ENCODE measurements at places on chromosomes 2 and 18.

- DNase-seq, result no peak
Measured at GRCh38 chr18:63697097-63697660, 5.6 kb upstream of the SERPINB11 start.

GRCh38 chr18:24802456-24802855 is 342.0 kb downstream of the HRH4 start:
- no peak for DNase-seq

- peak; percentile 16 for DNase-seq
Measured at GRCh38 chr2:26068602-26069298, 34.9 kb downstream of the RAB10 start.

DNA sequence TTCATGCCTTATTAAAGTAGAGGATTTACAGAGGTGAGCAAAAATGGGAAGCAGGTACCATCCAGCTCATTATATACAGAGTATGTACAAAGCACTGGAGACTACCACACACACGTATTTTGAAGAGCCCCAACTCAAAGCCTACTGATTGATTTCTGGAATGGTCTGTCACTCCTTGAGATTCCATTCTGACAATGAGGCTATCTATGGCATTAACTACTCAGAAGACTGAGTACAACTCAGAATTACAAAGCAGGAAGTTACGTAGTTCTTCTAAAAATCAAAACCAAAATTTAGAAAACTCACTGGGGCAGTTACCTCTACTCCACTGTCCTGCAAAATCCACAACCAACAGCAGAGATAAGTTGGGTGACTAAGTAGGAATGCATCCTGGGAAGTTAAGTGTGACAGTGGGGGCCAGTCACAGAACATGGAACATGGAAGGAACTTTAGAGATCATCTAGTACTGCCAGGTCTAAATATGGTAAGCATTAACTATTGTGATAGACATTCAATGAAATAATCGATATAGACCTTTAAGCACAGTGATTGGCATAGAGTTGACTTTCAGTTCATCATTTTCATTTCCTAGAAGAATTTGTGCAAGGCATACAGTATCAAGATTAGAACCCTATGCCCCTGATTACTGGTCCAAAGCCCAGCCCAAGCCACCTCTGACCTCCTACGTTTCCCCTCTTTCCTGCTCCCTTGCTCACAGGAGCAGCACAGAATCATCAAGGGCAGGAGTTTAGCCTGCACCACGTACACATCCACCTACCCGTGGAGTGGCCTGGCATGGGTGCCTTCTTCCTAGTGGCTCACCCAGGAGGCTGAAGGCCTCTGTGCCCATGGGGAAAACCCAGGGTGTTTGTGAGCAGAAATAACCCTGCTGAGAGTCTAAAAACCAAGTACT is 80.1 kb upstream of the FOSL2 start:
- no peak for DNase-seq

DNA sequence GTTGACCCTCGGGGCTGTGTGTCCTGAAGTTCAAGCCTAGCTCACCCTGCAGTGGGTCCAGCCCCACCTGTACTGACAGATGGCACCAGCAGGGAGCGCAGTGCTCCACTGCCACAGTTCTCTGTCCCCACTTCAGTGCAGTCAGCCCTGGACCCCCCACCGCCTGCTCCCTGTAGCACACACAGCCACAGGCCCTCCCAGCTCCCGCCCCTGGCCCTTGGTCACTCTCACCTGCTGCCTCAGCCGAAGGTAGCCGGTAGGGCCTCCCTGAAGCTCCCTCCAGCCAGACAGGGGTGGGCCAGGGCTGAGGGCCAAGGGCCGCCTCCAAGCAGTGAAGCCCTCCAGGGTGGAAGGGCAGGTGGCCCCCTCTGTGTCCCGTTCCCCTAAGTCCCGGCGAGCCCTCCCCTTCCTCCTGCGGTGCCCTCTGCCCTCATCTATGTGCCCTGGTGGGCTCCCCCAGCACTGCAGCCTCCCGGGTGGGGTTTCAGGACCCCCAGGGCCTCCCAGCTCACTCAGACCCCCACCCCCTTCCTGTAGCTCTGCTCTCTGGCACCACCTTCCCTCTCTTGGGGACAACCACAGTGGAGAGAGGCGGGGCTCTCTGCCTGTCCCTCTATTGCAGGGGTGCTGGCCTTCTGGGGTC is 10.8 kb upstream of the ALPP start:
- no peak for DNase-seq

- DNase-seq, result no peak
Measured at GRCh38 chr18:50465211-50466153, 90.6 kb downstream of the SKA1 start.

DNA sequence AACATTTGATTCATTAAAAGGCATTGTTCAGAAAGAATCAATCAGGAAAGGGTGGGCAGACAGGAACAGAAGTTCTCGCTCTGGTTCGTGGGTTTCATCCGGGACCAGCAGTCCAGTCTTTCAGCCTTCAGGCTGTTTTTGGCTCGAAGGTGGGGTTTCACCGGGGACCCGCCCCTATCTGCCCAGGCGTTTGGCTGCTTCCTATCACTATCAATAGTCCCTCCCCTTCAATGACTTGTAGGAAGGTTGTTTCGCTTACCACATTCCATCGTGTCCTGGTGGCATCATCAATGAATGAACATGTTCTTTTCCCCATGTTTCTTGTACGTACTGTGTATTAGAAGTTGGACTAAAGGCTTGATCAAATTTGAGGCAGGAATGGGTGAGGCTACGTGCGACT is 130.3 kb downstream of the NEDD4L start:
- no peak for DNase-seq

GRCh38 chr18:77046409-77046808 is 86.2 kb downstream of the MBP start:
- DNase-seq, result no peak

DNA sequence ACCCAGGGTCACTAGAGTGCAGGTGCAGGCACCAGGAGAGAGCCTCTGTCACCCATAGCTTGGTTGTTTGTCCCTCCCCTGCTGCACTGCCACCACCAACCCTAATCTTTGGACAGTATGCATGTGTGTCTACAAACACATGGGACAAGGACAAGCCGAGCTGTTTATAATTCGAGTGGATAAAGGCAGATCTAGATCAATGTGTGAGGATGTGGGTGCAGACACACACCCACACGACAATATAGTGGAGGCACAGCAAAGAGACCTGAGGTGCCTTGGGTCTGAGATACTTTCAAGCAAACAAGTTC is 199.2 kb downstream of the TNS1 start:
- DNase-seq, result no peak

DNA sequence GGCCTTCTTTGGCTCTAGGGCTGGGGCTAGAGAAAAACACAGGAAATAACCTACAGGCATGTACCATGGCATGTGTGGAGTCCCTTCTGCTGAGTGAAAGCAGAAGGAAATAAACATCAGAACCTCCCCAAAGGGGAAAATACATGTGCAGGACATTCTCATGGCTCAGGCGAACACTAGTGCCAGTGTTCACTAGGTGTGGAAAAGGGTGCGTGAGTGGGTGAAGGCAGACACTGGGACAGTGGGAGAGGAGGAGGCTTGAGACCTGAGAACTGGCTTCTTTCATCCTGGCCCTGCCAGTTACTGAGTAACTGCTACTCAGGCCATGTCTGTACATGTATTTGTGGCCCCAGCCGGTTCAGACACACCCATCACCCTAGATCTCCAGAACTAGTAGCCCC is 268.2 kb downstream of the PRKCE start:
- no peak for DNase-seq

DNA sequence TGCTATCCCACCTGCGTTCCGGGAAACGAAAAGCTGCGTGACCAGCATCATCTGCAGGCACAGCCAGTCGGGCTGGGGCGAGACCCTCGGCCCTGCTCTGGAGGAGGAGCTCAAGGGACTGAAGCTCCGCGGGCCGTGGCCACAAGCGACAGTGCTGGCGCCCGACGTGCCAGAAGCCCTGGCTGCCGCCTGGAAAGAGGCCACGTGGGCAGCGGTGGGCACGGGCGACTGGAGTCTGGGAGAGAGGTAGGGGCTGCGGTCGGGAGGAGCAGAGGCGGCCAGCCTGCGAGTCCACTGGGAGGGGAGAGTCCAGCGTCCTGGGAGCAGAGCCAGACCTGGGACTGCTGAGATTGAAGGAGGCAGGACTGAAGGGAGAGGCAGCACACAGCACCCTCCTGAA is 9.2 kb downstream of the DTYMK start:
- no peak for DNase-seq
